SK-N-MC (cell line): ENCODE measurements at places on chromosomes 6 and 20.

- no peak for DNase-seq
These were observed 242.7 kb downstream of the MYLK4 start for GRCh38 chr6:2508071-2508470.

DNA sequence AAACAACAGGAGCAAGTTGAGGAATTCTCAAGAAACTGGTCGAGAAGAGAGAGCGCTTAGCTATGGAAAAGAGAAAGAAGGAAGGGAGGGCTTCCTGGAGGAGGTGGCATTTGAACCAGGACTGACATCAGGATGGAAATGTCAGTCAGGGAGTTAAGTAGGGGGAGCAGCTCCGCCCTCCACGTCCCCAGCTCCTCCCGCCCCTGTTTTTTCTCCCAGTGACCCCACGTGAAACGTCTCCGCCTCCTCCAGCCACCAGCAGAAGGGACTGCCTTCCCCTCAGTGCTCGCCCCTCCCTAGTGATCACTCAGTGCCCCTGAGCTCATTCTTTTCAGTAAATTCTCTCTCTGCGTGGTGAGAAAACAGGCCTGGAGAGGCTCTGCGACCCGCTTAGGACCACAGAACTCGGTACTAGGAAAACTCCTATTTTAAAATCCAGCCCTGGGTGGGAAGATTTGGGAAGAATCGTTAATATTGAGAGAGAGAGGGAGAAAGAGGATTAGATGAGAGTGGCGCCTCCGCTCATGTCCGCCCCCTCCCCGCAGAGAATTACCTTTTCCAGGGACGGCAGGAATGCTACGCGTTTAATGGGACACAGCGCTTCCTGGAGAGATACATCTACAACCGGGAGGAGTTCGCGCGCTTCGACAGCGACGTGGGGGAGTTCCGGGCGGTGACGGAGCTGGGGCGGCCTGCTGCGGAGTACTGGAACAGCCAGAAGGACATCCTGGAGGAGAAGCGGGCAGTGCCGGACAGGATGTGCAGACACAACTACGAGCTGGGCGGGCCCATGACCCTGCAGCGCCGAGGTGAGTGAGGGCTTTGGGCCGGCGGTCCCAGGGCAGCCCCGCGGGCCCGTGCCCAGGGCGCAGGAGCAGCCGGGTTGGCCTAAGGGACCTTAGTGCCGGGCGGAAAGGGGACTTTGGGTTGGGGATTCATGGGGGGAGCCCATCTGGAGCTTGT is 4.6 kb downstream of the HLA-DPB1 start:
- DNase-seq, result no peak

GRCh38 chr6:5214570-5215052 is 46.1 kb downstream of the LYRM4 start:
- no peak for DNase-seq

- DNase-seq, result no peak
These were observed 803 bp upstream of the SRXN1 start for GRCh38 chr20:653590-654416.

DNA sequence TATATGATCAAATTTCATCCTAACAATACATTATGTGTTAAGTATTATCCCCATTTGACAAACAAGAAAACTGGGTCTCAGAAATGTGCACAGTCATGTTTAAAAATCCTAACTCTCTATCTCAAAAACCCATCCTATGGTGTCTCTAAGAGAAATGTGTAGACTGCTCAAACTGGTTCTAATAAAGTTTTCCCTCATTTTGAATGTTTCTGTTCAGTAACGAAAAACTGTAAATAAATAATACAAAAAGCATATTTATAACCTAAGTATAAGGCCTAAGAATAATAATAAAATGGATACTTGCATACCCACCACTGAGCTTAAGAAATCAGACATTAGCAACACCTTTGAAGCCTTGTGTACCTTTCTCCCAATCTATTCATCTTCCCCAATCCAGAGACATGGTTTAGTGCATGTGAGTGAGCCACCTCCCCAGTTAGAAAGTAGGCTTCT is 39.0 kb downstream of the TNFAIP3 start:
- no peak for DNase-seq

GRCh38 chr20:10613911-10614310 is 59.9 kb downstream of the JAG1 start:
- no peak for DNase-seq

- DNase-seq, result no peak
These were observed 34.5 kb upstream of the FERMT1 start for GRCh38 chr20:6157345-6157744.
